NCI-H1417 treated with DMSO at 0.1 percent for 48 hours (cell line): ENCODE measurements at places on chromosomes 16 and 17.

- DNase-seq, result no peak
Measured at GRCh38 chr16:12214509-12214908, 238.0 kb downstream of the SNX29 start.

GRCh38 chr16:84643180-84643583, 5.1 kb upstream of the KLHL36 start:
- DNase-seq, result no peak

DNA sequence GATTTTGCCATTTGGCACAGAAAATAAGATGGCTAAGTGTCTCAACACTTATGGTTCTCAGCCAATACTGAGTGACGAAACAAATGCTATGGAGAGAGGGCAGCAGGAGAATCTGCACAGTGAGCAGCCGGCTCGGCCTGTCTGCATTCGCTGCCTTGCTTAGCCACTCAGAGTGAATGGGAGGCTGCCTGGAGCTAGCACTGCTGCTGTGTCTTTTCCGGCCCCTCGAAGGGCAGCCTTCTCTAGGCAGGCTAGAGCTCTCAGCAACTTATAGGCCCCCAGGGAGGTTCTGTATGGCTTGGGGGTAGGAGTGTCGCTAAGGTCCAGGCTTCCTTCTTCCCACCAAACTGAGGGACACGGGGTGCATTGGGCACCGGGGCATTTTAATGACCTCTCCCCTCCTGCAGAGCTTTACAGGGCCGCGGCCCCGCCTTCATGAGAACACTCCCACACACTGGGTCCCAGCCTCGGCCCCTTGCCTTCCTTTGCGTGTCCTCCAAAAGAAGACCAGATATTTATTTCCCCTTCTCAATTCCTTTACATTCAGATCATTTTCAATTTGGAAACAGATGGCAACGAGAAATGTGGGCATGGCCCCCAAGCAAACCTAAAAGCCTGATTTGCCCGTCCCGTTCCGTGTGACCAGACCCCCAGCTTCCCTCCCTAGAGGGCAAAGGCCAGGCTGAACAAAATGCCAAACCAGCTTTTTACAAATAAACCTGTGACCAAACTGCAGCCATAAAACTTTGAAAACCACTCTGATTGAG, 670.9 kb downstream of the TOX3 start:
- no peak for DNase-seq

DNA sequence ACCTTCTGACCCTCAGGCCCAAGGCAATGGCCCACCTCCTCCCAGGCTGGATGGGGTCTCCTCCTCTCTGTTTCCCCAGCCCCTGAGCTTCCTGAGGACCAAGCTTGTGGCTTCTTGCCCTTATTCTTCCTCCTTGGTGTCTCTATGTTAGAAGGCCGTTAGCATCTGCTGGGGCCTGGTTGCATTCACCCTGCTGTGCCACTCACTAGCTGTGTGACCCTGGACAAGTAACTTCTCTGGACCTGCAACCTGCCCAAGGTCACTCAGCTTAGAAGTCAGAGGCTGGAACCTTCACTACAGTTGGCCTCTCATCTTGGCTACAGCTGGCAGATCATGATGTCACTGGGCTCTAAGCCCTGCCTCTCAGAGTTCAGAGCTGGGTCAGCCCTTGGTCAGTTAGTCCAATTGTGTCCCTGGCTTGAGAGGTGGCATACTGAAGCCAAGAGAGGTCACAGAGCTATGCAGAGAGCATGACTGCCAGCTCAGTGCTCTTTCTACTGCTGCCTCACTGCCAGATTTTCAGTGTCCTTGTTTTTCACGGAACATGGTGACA, 3.0 kb downstream of the MT2A start:
- DNase-seq, result no peak

GRCh38 chr16:11871193-11871592, 19.9 kb upstream of the RSL1D1 start:
- DNase-seq, result no peak

DNA sequence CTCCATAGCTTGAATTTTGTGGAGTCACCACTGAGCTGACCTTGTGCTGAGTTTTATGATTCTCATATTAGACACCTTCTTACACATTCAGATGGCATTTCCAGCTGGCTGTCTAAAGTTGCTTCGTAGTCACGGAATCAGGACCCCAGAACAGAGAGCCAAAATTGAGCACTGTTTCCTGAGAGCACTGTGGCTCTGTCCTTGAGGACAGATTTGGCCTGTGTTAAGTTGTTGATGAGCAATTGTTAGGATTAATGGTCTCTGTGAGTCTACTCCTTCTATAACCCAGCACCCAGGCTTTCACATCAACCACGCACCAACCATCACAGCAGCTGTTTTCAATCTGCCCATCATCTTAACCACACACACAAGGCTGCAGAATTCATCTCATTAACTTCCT, 277.5 kb upstream of the HSBP1 start:
- no peak for DNase-seq

DNA sequence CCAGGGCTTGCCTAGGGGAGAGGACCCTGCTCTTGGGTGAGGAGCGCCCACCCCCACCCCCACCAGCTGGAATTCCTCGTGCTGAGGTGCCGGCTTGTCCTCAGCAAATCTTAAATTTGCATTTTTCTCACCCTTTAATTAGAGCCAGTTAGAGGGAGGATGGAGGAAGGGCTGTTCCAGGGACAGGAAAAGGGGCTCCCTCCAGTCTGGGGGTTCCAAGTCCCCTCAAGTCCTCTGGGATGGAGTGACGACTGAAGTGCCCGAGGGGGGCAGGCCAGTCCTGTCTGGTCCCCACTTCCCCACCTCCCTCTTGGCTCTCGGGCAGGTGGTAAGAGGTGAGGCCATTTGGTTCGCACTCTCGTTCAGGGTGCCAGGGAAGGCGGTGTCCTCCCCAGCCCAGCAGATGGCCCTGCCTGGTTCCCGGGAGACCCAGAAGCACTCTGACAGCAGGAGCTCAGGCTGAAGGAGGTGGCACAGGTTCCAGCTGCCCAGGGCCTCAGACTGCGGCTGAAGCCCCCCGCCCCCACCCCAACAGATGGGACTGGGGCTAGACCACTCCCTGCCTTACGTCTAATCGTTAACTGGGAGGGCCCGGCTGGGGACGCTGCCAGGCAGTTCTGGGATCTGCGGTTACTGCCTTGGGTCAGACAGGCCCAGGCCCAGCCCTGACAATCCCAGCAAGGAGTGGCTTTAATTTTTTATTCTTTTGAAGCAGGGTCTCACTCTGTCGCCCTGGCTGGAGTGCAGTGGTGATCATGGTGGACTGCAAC, 2.2 kb downstream of the RAB26 start:
- no peak for DNase-seq

DNA sequence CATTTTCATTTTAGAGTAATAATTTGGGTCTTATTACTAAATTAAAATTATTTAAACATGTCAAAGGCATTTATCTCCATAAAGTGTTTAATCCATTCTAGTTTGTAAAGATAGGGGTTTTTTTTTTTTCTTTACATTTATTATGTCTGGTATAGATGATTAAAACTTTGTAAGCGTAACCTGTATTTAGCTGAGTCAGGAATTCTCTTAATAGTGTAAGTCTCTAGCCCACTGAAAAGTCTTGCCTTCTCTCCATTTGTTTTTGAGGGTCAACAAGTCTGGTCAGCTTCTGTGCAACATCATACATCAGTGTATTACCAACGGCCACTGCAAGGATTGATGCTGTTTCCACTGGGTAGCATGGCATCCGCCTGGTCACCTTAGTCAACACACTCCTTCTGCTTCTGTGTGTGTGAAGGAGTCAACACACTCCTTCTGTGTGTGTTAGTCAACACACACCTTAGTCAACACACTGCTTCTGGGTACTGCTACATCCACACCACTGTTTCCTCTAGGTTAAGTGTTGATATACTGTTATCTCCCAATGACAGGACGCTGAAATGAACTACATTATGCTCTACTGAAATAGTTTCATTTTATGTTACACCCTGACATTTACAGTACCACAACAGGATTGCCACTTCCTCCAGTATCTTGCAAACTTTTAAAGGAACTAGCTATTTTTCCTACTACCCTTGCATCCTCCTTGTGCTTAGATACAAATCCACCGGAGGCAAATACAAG, 37.3 kb upstream of the VWA3A start:
- DNase-seq, result no peak

GRCh38 chr17:21013983-21014382, 28.8 kb downstream of the USP22 start:
- no peak for DNase-seq

DNA sequence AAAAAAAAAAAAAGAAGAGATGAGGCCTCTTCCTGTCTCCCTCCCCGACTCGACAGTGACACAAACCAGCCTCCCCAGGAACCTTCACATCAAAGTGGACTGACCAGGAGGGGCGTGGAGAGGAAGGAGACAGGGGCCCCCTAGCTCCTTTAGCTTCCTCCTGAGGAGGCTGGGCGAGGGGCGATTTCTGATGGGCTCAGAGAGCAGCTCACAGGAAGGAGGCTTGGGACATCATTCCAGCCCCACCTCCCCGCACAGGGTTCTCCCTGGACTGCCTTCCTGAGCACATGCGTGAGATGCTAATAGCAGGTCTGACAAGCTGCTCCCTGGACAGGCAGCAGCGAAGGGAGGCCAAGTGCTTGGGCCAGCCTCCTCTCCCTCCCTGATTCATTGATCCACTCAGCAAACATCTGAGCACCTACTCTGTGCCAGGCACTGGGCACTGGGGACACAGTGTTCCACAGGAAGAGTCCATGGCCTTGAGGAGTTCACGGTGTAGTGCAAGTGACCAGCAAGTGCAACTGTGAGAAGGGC, 14.4 kb upstream of the DOK4 start:
- DNase-seq, result no peak

DNA sequence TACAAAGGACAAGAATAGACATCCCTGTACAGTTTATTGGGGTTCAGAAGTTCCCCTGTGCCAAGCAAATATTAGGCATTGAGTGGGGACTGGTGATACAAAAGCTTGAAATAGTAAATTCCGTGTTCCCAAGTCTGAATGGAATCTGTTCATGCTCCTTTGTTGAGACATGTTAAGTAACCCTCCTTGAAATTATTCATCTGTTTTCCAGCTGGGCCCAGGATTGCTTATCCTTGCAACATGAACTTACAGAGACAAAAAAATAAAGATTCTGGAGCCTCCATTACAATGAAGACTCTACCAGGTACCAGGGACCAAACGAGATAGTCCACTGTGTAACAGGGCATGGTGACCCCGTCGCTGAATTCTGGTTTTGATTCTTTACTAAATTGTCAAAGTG, 6.1 kb upstream of the CCL8 start:
- no peak for DNase-seq

GRCh38 chr17:39177256-39177655, 11.3 kb upstream of the ARL5C start:
- DNase-seq, result no peak

DNA sequence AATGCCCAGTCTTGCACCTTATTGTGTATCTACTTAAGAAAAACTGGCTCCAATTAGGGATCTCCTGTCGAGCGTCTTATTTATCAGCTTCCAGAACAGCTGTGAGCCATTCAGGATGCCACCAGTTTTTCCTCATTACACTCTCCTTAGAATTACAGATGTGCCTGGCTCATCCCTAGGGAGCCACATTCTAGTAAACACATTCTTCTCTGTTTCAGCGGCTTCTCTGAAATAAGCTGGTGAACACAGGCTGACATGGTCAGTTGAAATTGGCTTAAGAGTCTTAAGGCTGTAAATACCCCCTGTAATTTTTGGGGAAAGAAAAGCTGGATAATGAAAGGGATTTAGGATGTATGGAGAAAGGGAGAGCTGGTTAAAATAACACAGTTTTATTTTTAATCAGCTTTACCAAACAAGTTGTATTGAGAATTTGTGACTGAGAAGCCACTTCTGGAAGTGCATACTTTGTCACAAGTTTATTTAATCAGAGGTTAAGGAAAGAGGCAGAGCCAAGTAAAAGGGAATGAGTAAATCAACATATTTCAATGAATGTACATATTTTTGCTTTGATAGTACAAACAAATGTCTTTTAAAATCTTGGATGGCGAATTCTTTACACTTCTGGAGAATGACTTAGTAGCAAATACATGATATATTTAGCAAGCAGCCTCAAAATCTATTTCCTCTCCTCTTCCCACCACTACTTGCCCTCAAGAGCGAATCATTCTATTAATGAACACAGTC, 562.0 kb upstream of the GOT2 start:
- no peak for DNase-seq

DNA sequence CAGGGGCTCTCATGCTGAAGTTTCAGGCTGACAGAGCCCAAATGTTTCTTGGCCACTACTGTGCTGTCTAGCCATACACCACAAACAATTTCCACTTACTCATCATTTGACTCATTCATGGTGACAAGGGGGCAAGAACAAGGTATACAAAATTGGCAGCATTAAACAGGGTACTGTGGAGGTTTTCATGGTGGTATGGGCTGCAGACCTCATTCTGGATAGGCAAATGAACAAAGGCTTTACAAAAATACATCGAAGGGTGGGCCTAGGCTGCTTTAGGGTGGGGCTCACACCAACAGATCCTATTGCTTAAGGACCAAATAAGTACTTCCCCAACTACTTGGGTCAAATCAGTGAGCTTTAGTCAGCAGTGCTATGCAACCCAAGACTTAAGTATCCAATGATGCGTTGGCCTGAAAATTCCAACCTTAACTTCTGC, 53.0 kb downstream of the N4BP1 start:
- no peak for DNase-seq

DNA sequence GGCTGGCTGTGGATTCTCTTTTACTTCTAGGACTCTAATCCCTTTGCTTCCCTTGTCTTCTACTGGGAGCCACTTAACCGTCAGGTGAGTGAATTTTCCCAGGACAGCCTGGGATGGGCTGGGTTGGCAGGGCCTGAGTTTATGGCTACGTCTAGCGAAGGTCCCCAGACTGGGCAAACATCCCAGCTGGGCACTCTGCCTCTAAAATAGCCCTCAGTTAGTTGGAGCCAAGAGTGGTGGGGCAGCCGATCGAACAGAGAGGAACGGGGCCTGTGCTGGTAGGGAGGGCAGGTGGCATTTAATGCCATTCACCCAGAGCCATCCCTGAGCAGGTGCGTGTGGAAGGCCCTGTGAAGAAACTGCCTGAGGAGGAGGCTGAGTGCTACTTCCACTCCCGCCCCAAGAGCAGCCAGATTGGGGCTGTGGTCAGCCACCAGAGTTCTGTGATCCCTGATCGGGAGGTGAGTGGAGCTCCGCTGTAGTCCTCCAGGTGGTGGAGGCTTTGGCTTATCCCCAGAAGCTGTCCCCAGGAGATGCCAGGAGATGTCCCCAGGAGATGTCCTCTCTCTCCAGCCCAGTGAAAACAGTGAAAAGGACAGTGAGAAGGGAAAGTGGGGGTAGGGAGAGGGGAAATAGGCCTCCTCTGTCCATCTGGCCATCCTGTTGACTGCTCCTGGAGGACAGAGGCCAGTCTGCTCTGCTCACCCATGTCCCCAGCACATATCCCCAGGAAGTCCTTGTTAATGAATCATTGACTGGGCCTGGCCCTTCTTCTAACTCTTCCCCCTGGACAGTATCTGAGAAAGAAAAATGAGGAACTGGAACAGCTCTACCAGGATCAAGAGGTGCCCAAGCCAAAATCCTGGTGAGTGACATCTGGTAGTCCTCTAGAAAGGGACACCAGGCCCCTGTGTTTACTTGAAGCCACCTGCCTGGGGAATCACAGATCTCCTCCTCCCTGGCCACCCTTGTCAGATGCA, 4.4 kb downstream of the PNPO start:
- DNase-seq, result no peak
